ENCODE measurements at places on chromosomes 2 and 18.
A peak's percentile ranks its signal among the peaks of the same experiment; 100 is the strongest.

DNA sequence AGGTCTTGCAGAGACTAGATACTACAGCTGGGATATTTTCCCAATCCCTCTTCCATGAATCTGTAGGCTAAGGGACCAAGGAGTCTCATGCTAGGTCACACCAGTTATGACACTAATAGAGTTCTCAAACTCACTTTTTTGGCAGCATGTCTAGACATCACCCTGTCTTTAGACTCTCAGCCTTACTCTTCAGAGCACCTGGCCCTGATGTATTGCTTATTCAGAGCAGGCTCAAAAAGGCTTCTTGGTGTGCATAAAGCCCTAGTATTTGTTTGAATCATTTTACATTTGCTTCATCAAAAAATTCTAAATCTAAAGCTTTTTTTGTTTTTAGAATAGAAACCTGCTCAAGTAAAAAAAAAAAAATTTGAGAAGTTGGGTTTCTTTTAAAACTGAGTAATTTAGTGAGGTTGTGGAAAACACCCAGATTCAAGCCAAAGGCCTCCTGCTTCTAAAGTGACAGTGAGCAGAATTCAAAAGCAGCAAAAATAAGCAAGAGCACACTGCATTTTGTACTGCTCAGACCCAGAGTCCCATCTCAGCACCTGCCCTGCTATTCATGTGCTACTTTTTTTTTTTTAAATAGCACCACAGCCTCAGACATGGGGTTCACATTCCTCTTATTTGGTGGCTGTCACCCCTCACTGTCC is 18.0 kb upstream of the DNAH6 start:
- DNase-seq = no peak

DNA sequence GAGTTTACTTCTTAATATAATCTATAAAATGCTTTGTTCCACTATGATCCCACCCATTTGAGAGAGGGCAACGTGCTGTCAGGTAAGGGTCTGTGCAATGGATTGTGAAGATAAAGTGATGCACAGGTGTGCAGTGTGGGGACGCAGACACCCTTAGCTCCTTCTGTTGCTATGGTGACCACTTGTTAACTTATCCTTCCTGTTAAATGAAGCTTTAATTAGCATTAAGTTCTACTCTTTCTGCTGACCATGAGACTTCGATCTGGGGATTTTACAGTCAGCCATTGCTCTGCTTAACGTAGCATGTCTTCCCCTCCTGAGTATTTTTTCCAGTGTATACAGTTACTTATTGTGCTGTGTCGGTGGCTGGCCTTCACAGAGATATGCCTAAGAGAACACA is 23.1 kb upstream of the ALKAL2 start:
- DNase-seq = no peak

GRCh38 chr2:187194049-187194448 is 254.0 kb downstream of the CALCRL start:
- no peak for DNase-seq

DNA sequence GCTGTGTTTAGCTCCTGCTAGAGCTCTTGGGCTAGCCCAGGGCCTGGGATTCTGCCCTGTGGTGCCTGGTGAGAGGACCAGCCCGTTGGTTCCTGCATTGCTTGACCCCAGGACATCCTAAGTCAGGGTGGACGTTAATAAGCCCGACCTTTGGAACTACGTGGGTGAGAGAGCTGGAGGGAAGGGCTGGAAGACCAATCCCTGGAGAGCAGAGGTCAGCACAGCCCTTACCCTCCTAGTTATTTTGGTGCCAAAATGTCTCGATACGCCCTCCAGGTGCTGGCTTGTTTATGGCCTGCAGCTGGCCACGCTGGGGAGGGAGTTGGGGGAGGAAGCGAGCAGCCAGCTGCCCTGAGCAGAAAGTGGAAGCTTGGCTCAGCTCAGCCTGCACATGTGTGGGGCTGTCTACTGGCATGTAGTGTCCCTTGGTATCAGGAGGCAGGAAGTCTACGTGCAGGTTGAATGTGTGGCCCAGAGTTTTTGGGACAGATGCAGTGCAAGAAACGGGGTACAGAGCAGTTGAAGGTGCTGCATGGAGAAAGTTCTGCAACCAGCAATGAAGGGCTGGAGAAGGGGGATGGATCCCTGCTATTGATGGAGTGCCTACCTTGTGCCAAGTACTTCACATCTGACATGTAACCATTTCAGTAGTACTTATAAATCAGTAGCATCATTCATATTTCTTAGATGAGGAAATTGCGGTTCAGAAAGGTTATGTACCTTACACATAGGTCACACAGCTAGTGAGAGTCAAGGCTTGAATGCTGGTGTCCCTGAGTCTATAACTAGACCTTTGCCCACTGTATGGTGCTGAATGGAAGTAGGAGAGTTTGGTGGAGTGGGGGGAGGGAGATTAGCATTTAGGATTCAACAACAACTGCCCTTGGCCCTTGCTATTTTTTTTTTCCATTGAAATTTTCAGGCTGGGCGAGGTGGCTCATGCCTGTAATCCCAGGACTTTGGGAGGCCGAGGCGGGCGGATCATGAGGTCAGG is 5.0 kb upstream of the DGKD start:
- no peak for DNase-seq

GRCh38 chr2:181363164-181363563 is 94.0 kb upstream of the ITGA4 start:
- DNase-seq = no peak

DNA sequence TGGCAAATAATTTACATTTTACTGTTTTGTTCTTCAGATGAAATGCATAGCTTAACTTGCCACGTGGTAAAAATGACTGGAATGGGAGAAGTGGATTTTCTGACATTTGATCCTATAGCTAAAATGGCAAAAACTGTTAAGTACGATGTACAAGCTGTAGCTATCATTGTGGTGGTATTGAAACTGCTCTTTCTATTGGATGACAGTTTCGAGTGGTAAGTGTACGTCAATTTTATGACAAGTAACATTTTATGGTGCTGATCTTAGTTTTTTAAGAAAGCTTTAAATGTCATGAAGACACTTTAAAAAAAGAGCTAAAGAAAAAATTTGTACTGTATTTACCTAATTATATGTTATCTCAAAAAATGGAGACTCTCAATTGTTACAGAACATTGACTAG is 40.8 kb upstream of the GRHL1 start:
- DNase-seq = no peak

DNA sequence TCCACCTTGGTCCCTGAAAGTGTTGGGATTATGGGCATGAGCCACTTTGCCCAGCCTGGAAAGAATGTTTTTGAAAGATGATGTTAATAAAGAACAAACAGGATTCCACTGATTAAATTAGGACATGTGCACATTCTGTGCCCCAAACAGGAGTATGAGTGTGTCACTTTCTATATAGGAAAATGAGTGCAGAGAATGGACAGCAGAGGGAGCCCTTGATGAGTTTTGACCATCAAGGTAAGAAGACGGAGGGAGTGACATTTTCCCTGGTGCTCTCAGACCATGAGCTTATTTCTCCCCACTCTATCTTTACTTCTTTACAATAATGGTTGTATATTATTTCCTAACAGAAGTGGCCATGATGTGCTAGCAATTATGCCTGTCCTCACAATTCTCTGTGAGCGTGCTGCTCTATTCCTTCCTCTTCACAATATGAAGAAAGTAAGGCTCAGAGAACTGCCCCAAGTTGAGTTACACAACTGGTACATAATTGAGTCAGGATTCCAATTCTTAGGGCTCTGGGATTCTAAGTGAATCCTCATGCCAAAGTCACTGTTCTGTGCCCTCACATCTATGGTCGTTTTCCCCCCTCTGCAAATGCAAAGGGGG is 20.6 kb downstream of the RPL37A start:
- peak; percentile 34 for DNase-seq

GRCh38 chr2:119849838-119850565 is 90.3 kb downstream of the PTPN4 start:
- no peak for DNase-seq

- DNase-seq = no peak
Observed at GRCh38 chr2:183597841-183598240, 473.6 kb downstream of the NUP35 start.

DNA sequence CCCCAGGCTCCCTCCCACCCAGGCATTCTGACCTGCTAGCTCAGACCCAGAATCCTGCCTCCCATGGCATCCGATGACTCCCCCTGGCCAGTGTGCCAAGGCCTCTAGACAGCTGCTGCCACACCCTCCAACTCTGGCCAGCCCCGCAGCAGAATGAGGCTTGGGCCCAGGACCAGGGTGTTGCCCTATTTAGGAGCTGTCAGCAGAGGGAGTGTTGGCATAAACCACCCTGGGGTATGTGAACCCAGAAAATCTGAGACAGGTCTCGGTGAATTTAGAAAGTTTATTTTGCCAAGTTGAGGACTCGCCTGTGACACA is 134.3 kb downstream of the KLHL29 start:
- DNase-seq = no peak

GRCh38 chr18:10508591-10508990 is 17.2 kb upstream of the NAPG start:
- DNase-seq = no peak

DNA sequence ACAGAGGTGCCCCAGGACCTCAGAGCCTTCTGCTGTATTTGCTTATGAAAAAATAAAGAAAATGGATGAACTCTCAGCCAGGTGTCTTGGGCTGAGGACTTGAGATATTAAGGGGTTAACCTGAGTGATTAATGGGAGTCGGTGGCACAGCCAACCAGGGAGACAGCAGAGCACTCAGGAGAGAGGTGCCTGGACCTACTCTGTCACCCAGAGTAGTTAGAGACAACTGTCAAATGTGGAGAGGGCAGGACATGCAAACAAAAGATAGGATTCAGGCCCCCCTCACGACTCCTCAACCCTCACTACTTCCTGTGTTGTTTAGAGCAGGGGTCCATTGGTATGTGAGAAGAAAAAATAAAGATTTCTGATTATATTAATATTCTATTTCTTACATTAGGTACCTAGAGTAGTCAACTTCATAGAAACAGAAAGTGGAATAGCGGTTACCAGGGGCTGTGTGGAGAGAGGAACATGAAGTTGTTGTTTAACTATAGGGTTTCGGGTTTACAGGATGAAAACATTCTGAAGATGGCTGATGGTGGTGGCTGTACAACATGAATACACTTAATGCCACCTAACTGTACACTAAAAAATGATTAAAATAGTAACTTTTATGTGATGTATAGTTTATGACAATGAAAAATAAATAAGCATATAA is 28.6 kb upstream of the CETN1 start:
- DNase-seq = no peak

- DNase-seq = no peak
Observed at GRCh38 chr2:135095591-135095990, 43.5 kb downstream of the RAB3GAP1 start.

DNA sequence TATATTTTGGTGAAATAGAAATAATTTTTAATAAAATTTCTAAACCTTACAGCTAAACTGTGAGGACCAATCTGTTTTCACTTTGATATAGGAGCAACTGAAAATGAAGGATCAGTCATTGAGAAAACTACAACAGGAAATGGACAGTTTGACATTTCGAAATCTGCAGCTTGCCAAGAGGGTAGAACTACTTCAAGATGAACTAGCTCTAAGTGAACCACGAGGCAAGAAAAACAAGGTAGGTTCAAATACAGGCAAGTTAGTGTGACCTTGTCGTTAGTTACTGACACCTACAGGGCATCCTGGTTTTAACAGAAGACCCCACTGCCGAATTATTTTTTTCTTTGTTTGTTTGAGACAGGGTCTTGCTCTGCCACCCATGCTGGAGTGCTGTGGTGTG is 75.5 kb upstream of the STON1 start:
- no peak for DNase-seq

GRCh38 chr2:43794956-43795355 is 21.1 kb downstream of the DYNC2LI1 start:
- no peak for DNase-seq

DNA sequence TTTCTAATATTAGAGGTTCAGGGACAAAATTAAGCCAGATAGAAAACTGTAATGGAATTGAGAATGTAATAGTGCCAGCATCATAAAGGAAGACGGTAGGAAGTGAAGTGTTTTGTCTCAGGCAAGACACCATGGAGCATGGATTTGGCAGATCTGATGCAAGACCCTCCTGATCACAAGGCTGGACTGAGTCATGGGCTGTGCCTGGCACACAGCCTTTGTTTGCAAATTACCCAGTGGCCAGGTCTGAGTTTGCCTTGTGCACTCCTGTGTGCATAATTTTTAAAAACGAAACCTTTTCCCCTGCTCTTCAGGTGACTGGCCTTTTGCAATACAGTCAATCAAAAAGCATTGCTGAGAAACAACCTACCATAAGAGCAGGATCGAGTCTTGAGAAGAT is 2.0 kb upstream of the UPP2 start:
- no peak for DNase-seq

- no peak for DNase-seq
Observed at GRCh38 chr2:75221862-75222261, 22.5 kb upstream of the TACR1 start.

DNA sequence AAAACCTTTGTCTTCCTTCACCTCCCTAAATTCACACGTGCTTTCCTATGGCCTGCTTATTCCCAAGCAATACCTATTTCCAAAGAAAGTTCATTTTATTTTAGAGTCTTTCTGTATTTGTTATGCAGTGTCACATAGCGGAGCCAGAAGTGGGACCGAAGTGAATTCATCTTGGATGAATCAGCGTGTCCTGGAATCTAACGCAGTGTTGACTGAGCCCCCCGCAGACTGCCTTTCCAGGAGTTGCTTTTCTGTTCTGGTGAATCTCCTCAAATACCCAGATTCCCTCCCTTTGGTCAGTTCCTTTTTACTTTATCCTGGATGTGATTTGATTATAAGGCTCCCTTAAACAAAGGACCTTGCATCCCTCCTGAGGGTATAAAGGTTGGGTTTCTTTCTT is 10.8 kb downstream of the ALPP start:
- no peak for DNase-seq

All from T-cell (primary cell).